Activated T-helper 1 cell treated with Interleukin-2 at 50 U/mL for 16 hours (primary cell): ENCODE measurements at places on chromosomes 6 and 20.

- no peak for DNase-seq
Observed at GRCh38 chr6:145809785-145810184, 4.8 kb downstream of the FBXO30 start.

- DNase-seq: no peak
Observed at GRCh38 chr6:159464816-159465215, 228.2 kb downstream of the SOD2 start.

- DNase-seq: no peak
Observed at GRCh38 chr6:30841644-30842504, 42.4 kb upstream of the DDR1 start.

- no peak for DNase-seq
Observed at GRCh38 chr20:22805219-22805618, 220.8 kb upstream of the FOXA2 start.

DNA sequence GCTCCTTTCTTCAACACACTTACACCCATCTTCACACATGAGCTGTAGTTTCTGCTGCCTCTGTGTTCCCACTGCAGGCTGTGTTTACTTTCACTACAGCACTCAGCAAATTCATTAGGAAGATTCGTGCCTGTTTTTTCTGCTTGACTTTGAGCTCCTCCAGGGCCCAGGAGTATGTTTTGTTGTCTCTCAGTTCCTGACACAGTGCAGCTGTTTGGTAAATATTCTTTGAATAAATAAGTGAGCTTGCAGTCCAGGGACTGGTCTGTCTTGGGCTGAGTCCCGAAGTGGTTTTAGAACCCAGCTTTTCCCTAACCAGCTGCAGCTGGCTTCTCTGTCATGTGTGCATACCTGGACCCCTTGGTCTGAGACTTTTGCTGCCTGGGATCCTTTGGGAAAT lies 46.6 kb upstream of the CCN6 start:
- DNase-seq: no peak

DNA sequence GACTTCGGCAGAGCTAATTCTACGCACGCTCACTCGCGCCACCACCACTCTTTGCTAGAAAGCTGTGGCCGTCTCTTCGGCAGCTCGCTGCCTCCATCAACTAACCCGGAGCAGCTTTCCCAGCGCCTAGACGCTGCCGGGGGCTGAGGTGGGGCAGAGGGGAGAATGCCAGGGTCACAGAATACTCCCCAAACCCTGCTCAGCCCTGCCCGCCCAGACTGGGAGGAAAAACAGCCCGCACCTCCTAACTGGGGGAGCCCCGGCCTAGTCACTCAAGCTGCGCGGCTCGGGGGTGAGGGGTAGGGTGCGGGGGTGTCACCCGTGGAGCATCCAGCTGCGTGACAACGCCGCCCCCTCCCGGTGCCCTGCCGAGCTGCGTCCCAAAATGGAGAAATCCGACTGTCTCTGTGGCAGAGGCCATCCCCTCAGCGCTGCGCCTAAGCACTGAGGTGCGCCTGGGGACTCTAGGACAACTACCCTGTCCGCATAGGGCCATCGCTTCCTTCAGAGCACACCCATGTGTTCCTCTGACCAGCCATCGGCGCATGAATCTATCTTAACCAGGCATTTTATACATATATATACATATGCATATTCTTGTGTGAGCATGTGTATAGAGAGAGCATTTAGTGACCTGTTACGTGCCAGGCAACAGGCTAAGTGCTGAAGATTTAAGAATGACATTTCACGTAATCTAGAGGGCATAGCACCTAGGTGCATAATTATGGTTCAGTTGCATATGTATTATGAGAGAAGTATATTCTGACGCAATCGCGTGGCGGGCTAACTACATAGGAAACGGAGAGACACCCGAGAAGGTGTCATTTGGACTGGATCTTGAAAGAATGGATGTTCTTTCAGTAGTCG lies 1.5 kb upstream of the TENT5A start:
- DNase-seq: peak; percentile 71
